NCI-H1092 treated with DMSO at 0.1 percent for 48 hours (cell line): ENCODE measurements at places on chromosomes 1 and 21.

DNA sequence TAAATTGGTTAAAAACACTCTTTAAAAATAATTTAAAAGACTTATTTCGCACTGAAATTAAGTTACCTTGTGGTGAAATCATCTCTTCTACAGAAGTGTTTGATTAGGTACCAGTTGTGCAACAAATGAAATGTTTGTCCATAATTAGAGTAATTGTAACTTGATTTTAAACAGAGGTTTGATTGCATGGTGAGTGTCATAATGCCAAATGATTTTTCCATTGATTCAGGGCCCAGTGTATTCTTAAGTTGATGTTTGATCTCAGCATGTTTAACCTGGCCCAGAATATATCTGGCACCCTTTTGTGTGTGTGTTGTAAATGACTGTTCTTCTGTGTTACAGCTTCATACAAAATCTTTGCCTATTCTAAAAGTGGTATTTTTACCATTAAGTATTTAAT lies 28.5 kb downstream of the LRRC8B start:
- DNase-seq: peak; percentile 81

DNA sequence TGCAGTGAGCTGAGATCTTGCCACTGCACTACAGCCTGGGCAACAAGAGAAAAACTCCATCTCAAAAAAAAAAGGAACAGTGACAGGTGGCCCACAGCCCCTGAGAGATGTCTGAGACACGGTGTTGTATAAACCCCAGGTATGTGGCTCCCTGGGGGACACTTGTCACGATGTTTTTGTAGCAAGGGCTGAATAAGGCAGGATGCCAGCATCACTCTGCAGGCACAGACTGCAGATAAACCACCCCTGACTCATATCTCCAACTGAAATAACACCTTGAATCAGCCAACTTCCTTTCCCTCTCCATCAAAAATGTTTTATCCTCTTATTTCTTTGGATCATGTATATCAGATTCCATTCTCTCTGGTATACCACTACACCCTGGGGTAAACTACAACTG lies 52.5 kb downstream of the NMNAT2 start:
- no peak for DNase-seq

DNA sequence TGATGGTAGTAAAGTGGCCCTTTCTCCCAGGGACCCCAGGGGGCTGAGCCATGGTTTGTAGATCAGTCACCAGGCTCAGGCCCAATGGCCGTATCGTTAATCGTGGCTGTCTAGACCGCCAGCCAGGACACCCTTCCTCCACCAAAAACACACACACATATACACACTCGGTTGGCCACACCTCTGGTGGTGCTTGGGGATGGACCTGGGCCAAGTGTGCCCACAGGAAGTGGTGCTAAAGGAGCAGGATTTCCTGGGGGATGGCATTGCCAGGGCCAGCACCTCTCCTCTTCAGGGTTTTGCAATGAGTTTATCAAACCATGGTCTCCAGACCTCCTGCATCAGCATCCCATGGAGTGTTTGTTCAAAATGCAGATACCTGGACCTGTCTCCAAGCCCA lies 36.2 kb downstream of the CITED4 start:
- no peak for DNase-seq

DNA sequence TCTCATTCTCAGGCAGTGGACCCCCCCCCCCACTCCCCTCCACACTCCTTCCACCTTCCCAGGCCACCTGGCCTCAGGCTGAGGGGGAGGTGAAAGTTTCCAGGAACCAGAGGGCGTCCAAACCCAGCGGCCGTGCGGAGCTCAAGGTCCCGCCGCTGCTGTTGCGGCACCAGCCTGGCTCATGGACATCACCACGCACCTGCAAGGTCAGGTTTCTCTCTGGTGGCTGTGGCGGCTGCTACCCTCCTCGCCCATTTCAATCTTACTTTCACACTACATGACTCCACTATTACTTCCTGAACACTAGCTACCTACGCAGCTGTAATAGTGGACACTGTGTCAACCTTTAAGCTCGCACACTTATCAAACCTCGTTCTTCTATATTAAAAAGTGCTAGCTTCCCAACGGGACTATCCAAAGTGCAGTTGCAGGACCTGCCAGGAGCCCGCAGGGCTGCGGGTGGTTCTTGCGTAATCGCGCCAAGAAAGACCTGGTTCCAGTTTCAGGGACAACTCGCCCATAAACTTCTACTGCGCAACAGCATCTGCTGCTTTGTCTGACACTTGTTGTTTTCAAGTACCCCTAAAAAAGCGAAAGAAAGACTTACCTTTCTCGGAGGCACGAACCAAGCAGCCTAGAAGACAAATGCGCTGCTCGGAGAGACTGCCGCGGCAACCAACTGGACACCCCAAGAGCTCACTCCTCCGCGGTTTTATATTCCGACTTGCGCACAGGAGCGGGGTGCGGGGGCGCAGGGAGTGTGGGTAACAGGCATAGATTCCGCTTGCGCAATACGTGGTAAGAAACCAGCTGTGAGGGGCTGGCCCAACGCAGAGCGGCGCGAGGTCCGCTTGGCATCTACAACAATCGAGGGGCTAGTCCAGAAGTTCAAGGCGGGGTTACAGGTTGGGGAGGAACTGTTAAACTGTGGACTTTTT lies at the start of gene DIRAS3:
Gene DIRAS3, minus strand, starts transcription at position 687 of the 938 bp plus-strand sequence. CDS start 3,330 bp downstream, outside the sequence.
- DNase-seq: peak; percentile 38

- no peak for DNase-seq
These were observed 20.1 kb upstream of the COL18A1 start for GRCh38 chr21:45384656-45385548.

DNA sequence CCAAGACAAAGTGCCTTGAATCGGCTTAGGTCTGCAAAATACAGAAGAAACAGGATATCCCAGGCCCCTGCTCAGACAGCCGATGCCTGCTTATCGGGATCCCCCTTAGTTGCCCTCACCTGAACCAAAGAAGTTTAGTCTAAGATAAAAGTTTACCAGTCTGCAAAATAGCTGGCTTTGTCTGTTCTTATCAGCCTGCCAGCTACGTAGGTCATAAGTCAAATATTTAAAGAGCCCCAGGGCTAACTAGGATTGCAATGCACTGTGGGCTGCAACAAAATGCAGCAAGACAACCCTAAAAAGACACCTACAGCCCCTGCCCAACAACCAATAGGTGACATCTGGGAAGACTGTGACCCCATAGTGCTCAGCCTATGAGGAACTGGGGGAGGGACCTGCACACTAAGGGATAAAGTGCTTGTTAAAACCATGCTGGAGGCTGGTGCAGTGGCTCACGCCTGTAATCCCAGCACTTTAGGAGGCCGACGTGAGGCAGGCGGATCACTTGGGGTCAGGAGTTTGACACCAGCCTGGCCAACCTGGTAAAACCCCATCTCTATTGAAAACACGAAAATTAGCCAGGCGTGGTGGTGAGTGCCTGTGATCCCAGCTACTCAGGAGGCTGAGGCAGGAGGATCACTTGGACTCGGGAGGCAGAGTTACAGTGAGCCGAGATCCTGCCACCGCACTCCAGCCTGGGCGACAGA lies 27.4 kb downstream of the LRRC3 start:
- no peak for DNase-seq

DNA sequence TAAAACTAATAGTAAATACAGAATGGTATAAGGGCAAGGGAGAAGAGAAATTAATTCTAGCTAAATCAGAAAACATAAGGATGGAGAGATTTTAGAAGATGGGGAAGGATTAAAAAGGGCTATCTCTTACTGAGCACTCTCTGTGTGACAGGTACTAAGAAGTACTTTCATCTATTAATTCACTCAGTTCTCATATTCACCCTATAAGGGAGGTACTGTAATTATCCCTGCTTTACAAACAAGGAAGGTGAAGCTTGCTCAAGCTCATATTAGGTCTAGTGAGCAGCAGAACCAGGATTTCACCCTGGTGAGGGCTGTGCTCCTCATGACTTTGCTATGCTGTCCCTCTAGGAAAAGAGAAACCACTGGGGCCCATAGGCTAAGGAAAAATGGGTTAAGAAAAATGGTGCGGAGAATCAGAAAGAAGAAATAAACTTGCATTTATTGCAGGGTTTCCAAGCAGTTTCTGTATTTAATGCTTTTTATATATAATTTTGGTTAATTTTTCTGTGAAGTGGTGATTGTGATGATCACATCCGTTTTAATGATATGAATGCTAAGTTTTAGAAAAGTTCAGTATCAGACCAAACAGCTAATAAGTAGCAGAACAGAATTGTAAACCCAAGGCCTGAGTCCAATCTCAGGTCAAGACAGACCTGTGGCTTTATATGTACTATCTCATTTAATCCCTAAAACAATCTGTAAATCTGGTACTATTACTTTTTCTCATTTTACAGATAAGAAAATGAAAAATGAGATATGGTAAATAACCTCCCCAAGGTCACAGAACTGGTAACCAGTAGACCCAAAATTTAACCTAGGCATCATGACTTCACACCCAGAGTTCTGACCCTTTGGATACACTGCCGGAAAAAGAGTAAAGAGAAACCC lies 1.7 kb downstream of the PCNX2 start:
- no peak for DNase-seq

GRCh38 chr1:84912726-84913554 lies 19.9 kb upstream of the LPAR3 start:
- no peak for DNase-seq

- DNase-seq: no peak
These were observed 73.1 kb upstream of the LPGAT1 start for GRCh38 chr1:211903490-211904245.

DNA sequence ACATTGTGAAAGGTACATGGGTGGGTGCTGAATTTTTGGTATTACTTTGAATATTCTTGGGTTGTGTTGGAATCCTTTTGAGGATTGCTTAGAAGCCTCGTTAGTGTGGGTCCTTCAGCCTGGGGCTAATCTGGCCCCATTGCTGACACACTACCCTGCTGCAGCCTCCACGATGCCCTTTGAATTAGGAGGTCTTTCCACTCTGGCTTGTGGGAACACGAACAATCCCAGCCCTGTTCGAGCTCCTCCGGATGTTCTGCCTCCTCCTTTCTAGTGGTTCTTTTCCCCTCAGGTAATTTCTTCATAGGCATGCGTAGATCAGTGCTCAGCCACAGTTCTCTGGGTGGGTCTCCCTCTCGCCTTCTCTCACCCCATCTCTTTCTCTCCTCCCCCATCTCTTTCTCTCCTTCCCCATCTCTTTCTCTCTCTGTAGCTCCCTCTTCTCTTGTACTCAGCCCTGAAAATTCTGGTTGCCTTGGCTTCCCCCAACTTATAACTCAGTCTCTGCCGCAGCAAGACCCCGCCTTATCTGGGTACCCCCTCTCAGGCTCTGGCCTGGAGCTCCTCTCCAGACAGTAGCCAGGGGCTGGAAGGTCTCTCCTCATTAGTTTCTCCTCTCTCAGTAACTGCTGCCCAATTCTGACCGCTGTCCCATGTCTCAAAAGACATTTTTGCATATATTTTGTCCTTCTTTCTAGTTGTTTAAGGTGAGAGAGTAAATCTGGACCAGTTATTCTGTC lies 46.0 kb upstream of the SLC19A1 start:
- no peak for DNase-seq
